NCI-H1105 treated with DMSO at 0.1 percent for 48 hours (cell line): ENCODE measurements at places on chromosomes 16 and 17.

DNA sequence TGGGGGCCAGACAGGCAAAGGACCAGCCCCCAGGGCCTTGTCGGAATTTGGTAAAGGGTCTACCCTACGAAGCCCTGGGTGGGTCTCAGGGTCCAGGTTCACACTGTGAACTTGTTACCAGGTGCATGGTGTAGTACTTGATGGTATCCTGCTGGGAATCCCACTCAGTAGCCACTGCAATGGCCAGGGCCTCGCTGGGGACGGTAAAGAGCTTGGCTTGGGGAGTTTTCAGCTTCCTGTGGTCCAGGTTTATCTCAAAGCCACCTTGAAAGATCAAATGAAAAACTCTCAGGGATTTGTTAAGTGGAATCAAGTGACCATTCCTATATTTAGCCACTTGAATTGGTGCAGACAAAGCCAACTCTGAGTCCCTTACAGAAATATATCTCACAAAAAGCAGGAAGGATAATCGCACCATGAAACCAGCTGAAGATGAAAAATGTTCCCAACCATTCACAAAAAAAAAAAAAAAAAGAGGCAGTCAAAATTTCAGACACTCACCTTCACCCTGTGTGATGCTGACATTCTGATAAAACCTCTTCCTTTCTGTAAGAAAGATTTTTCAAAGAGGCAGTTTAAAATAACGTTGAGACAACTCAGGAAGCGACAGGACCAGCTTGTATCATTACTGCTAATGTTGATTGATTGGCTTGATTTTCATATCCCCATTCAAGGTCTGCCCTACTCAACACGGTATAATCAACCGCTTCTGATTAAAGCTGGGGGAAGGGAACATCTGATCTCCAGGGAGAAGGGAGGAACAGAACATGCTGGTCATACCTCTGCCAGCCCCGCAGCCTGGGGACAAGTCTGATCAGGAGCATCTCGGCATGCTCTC, 10.6 kb downstream of the ATPAF2 start:
- DNase-seq: no peak

DNA sequence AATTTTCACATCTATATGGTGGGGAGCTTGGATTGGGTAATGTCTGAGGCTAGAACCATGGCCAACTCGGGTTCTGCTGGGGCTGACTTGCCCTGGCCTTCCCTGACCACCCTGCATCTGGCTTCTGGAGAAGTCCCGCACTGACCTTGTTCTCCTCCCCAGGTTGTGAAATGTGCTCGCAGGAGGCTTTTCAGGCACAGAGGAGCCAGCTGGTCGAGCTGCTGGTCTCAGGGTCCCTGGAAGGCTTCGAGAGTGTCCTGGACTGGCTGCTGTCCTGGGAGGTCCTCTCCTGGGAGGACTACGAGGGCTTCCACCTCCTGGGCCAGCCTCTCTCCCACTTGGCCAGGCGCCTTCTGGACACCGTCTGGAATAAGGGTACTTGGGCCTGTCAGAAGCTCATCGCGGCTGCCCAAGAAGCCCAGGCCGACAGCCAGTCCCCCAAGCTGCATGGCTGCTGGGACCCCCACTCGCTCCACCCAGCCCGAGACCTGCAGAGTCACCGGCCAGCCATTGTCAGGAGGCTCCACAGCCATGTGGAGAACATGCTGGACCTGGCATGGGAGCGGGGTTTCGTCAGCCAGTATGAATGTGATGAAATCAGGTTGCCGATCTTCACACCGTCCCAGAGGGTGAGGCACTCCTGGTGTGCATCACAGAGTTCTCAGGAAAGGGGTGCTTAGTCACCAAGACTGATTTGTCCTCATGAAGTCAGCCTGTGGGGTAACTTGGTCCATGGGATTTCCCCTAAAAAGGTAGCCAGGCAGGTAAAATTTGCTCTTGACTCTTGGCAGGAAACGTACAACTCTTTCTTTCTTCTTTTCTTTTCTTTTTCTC, 6.1 kb downstream of the NOD2 start:
- DNase-seq: no peak

DNA sequence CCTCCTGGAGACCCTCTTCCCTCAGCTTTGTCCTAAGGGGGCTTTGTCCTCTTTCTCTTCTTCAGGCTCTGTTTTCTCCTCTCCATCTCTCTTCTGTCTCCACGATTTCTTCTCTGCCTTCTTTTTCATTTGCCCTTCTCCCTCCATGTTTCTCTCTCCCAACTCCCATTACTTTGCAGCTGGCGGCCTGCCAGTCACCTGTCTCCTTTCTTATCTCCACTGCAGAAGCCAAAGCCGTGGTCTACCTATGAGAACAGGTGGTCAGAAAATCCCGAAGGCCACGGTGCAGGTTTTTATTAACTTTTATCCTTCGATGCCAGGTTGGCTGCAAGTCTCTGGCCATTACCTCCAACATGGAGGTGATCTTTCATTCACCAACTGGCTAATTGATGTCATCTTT, 45.1 kb downstream of the FZD2 start:
- DNase-seq: peak; percentile 27

DNA sequence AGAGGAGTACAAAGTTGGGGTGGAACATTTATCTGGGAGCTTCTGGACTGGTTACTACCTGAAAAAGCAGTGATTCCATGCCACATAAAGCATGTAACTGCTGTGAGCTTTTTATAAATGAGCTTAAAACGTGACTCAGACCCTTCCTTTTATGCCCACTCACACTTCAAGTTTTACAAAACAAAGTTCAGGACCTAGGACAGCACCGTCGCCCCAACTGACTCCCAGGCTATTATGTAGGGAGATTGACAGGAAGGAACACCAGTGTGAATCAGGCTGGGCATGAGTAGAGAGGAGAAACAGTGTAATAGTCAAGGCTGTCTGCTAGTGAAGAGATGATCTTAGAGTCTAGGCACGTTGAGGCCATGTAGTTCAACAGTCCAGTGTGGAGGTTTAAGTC, 91.6 kb upstream of the DNAH9 start:
- DNase-seq: no peak

DNA sequence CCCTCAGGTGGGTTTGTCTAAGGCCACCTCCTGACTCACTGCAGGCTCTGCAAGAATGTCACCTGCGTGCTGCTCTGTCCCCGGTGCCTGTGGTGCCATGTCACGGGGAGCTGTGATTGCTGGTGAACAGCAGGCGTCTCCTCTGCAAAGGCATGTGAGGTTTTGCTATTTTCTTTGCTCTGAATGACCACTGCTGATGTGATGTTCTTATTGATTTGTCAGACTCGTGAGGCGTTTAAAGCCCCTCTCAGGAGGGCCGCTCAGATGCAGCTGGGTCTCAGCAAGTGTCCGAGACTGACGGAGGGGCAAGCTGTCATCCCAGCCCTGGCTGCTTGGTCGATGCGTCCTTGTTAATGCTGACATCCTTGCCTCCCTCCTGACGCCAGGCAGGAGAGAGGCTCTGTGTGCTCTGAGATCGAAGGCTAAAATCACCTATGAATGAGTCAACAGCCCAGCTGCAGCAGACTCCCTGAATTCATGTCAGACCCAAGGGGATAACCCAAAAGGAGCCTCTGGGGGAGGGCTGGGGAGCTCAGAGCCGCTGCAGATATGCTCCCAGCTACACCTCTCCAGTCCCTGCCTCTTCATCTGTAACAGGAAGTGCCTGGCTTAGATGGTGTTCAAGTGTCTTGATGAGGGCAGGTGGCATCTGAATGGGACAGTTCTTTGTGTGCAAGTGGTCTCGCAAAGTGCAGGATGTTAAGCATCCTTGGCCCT, 11.8 kb upstream of the PEMT start:
- peak; percentile 51 for DNase-seq

GRCh38 chr17:52124561-52124960, 34.0 kb downstream of the CA10 start:
- no peak for DNase-seq

DNA sequence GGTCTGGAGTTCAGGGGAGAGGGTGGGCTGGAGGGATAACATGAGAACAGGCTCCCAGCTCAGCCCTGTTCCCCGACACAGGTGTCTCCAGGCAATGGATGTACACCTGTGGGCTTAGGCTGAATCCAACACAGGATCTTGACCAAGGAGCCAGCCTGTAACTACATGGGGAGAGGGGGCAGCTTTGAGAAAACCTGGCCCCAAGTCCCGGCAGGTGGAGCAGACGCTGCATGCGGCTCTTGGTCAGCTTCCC, 73.3 kb upstream of the TOB1 start:
- DNase-seq: no peak

- no peak for DNase-seq
Observed at GRCh38 chr17:38600906-38601305, 4.8 kb downstream of the SRCIN1 start.

DNA sequence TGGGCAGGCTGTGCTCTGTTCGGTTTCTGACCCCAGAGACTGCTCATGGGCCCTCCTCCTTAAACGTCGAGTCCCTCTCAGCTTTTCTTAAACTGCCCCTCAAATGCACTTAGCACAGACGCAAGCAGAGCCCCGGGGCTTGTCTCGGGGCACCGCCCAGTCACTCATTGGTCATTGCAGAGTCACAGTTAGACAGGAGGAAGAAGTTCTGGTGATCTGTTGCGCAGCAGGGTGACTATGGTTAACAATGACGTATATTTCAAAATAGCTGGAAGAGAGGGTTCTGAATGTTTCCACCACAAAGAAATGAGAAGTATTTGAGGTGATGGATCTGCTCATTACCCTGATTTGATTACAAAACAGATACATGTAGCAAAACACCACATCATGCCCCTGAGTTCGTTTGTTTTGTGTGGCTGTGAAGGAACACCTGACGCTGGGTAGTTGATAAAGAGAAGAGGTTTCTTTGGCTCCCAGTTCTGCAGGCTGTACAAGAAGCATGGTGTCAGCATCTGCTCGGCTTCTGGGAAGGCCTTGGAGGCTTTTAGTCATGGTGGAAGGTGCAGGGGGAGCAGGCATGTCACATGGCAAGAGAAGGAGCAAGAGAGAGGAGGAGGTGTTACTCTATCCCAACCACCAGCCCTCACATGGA, 387.4 kb downstream of the CPPED1 start:
- no peak for DNase-seq

DNA sequence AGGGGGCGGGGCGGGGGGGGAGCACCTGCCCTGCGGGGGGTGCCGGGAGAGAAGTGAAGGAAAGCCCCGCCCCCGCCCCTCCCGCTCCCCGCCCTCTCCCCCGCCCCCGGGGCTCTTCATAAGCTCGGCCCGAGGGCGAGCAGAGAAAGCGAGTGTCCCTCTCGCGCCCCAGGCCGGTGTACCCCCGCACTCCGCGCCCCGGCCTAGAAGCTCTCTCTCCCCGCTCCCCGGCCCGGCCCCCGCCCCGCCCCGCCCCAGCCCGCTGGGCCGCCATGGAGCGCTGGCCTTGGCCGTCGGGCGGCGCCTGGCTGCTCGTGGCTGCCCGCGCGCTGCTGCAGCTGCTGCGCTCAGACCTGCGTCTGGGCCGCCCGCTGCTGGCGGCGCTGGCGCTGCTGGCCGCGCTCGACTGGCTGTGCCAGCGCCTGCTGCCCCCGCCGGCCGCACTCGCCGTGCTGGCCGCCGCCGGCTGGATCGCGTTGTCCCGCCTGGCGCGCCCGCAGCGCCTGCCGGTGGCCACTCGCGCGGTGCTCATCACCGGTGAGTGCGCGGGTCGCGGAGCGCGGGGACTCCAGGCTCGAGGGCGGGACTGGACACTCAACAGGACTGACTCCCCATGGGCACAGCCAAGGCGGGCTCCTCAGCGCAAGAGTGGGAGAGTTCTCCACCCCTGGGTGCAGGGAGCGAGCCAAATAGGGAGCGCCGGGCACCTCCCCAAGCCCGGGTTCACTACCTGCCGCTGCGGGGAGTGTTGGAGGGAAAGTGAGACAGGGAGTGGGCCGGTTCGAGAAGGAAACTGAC, at the start of gene HSD11B2:
TSS of gene HSD11B2 (plus strand) at position 145 of the 798 bp plus-strand sequence. CDS start at position 273, 128 bp downstream.
- peak; percentile 51 for DNase-seq

- DNase-seq: no peak
Observed at GRCh38 chr16:73813527-73813926, 483.1 kb upstream of the PSMD7 start.

DNA sequence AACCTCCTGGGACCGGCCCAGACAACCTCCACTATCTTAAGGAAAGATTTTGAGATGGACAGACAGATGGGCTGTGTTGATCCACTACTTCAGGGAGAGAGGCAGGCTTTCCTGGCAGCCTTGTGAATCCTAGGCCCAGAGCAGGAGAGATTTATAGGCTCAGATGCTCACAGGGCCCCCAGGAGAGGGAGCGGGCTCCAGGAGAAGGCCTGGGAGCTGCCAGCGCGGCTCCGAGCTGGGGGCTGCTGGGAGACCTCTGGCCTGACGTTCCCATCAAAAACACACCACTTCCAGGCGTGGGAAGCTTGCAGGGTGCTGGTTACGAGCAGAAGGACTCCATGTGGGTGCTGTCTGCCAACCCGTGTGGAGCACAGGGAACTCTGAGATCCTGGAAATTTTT, 53.2 kb downstream of the MYH11 start:
- no peak for DNase-seq

DNA sequence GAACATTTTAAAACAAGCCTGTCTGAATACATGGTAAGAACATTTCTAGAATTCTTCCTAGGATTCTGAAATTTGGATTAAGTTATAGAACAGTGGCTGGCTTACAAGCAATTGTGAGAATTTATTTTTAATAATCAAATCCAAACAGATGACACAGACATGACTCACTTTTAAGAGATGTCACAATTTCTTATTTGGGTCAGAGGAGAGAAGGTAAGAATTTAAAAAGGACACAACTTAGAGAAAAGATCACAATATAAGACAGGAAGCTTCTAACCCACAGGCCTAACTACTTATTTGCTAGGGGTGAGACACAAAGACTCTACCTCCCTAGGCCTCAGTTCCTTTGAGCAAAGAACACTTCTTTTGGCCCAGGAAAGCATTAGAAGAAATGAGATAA, 32.7 kb downstream of the ZZEF1 start:
- DNase-seq: no peak

DNA sequence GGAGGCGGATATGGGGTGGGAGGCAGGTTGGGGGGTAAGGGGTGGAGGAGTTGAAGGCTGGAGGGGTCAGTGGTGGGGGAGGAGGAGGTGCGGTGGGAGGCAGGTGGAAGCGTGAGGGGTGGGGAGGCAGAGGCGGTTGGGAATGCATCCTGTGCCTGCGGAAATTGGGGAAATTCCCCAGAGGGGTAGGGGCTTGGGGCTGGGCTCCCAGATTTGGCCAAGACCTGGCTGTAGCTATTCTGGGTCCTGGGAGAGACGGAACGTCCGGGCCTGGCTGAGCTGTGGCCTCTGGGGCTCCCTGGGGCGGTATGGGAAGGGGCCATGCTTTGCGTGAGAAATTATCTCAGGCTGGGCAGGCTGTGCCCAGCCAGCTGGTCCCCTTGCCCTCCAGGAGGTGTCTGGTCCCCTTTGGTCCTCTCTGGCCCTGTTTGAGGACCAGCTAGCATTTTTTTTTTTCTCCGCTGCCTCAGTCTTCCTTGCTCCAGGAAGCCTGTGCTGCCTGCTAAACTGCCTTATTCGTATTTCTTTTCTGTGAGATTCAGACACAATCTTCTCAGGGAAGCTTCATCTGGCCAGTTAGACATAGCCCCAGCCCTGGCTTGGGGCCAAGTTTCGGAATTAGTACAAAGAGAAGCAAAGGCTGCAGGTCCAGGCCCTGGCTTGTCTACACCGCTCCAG, 7.3 kb upstream of the TRPV2 start:
- DNase-seq: peak; percentile 66

GRCh38 chr16:73396556-73396955, 348.6 kb upstream of the ZFHX3 start:
- no peak for DNase-seq
